ENCODE measurements at places on chromosomes 6 and 20.

GRCh38 chr20:2394411-2395055, 13.8 kb downstream of the TGM6 start:
- DNase-seq = no peak

DNA sequence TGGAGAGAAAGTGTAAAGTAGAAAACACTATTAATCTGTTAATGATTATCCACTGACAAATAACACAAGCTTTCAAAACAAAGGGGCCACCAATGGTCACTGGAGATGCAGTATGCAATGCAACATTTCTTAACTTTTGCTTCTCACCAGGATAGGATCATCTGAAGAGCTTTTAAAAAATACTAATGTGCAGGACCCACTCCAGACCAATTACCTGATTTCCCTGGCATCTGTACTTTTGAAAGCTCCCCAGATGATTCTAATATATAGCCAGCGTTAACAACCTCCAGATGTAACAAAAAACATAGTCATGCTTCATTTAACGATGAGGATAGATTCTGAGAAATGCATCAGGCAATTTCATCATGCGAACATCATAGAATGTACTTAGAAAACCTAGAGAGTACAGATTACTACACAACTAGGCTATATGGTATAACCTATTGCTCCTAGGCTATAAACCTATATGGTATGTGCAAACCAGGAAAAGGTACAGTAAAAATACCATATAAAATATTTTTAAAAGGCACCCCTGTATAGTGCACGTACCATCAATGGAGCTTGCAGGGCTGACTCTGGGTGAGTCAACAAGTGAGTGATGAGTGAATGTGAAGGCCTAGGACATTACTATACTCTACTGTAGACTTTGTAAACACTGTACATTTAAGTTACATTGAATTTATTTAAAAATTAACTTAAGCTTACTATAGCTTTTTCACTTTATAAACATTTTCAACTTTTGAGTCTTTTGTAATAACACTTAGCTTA, 69.2 kb downstream of the ATG5 start:
- no peak for DNase-seq

DNA sequence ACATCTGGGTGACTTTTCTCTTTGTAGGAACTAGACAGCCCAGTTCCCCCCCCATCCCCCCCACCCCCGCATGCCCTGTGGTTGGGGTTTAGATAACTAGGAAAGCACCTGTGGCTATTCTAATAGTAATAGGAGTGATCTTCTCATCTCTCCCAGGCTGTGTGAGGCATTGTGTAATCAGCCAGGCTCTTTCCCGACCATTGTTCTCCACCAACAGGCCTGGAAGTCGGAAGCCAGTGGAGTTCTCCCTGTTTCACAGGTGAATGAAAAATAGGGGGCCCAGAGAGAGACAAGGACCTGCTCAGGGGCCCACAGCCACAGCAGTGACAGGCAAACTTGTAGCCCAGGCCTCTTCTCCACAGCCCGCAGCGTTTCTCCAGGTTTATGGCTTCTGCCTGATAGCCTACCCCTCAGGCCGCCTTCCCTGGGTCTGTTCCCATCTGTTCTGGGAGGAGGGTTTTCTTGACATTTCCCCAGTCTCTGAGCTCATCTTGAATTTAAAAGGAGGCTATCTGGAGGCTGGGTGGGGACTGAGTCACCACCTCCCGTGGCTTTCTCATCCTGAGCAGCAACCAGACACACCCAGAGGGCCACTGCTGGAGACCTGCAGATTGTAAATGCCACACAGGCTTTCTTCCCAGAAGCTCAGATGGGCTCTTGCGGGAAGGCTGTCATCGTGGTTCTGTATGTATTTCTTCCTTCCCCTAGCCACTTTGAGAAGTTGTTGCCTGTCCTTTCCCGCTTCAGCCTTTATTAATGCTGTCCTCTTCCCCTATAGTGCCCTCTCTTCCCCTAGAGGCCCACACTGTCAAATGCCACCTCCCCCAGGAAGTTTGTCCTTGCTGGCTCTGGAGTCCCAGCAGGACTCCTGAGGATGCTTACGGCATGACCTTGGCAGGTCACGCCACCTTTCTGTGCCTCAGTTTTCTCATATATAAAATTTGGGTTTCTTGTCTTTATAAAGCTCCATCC, 75.9 kb upstream of the MYL9 start:
- DNase-seq = no peak

DNA sequence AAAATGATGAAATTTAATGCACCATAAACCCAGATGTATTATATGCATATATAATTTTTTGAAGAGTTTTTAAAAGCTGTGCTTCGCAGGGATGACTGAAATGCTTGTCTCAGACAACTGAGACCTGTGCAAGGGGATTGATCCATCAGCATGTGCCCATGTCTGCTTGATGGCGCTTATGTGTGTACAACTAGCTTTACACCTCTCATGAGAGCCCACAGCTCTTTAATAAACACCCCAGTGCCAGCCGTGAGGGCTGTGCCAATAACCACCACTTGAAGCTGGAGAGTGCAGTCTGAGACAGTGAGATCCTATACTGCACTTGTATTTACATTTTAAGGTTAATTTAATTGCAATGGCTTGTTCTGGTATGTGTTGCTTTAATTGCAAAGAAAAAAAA, 225.5 kb downstream of the BCKDHB start:
- DNase-seq = no peak

DNA sequence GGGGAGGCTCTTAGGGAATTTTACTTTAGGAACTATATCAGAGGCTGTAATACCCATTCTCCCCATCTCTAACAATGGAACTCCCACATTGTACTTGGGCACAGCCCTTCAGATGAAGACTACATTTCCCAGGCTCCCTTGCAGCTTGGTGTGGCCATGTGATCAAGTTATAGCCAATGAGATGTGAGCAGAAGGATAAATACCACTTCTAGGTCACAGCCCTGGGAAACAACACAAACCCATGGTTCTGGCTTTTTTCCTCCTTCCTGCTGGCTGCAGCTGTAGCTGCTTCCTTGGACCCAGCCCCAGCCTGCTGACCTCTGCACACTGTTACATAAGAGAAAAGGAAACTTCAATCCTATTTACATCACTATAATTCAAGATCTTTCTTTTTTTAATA, 445.9 kb upstream of the JARID2 start:
- peak; percentile 62 for DNase-seq
